ENCODE measurements at places on chromosomes 3 and 15.

DNA sequence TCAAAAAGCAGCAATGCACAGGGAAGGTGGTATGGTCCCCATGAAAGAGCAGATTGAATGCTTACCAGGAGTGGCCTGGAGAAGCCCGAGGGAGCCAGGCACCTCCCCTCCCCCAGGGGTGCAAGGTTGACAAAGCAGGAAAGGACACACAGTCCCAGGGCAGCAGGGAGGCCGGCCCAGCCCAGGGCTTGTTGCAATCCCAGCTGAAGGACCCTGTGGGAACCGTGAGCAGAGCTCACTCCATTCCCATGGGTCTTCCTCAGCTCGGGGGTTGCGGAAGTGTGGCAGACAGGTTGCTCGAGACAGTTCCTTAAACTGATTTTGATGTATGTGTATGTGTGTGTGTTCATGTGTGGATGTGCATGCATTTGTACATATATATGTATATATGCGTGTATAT, 15.8 kb downstream of the UROC1 start:
- DNase-seq, result no peak

GRCh38 chr3:14625443-14625842, 26.1 kb upstream of the CCDC174 start:
- DNase-seq, result no peak

GRCh38 chr3:131988209-131988608, 46.6 kb downstream of the CPNE4 start:
- DNase-seq, result no peak

DNA sequence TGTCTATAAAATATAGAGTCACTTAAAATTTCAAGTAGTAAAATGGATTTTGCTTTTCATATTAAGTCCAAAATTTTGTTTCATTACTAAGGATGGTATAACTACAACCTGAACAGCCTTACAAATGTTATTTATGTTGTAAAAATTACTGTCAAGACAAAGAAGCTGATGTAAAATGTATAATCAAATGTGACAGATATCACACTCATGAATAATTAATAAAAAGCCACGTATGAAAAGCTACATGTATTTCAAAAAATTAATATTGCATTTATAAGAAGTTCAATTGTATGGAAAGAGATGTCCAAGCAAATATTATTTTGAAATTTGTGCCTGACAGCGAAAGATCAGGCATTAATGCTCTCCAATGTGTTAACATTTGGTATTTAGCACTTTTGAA, 48.9 kb downstream of the KBTBD8 start:
- no peak for DNase-seq

DNA sequence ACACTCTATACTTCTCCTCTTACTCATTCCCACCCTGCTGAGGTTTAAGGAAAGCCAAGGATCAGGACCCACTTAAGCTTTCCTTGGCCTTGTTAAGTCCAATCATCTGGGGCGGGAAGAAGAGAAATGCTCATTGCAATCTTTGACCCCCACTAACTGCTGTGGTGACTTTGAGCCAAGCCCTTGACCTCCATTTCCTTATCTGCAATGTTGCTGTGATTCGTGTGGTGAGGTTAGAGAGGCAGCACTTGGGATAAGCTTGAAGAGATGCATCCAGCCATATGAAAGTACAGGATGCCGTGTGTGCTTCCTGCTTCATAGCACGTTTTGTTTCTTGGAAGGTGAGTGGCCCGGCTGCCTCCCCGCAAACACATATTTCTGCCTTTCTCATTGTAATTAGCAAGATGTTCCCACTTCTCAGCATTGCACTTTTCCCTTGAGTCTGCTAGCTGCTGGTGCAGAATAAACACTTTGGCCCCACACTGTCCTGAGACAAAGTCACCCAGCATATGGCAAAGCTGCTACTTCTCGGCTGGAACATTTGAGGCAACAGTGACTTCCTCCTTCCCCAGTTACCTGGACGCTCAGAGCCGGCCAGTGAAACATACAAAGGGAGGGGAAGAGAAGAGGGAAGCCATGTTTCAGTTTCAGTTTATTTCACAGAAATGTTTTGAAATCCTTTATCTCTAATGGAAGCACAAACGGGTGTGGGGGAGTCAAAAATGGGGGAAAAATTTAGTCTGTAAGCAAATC, 10.5 kb upstream of the NUDT16 start:
- no peak for DNase-seq

DNA sequence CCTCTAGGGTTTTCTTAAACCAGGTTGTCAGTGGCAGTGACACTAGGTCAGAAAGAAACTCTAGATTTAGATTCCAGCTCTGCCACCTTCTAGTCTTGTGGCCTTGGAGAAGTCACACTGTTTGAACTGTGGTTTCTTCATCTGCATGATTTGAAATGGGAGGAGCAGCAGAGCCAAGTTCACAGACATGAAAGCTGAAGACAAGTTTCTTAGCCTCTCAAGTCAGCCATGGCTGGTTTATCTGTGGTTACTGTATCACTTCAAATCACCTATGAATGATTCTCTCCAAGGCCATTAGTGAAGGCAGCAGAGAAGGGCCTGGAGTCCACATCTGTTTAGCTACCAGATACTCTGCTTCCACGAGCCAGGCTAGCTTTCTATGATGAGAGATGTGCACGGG, 15.6 kb downstream of the CLEC3B start:
- DNase-seq, result peak; percentile 25

DNA sequence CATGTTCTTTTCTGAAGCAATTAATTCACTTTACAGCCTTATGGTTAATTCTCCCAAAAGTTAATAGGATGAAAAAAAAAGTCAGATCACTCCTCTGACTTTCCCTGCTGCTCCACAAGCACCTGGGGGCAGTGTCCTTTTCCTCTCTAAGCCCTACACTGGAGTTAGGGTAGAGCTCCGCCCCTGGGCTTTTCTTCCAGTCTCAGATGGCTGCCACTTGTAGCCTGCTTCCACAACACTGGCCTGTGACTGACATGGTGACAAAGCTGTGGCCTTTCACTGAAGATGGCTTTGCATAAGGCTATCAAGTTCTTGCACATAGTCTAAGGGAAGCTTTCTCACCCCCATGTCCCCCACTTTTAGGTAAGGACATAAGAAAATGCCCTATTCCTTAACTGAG, 1.3 kb upstream of the MON1A start:
- DNase-seq, result no peak

DNA sequence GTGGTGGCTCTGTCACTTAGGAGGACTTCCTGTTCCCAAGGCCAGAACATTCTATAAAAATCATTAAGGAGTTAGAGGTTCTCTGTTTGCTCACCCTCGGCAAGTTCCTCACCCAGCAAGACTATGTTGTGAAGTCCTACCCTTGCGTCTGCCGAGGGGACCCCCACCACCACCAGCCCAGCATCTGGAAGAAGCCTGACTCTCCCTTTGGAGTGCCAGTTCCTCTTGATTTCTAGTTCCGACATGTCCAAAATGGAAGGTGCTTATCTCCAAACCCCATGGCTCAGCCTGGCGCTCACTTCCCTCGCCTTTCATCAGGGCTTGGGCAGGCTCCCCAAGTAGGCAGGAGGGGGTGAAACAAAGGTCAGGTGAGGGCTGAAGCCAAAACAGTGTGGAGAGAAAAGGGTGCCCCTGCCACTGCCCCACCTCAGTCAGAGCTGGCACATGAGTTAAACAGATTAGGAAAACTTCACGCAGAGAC, 41.0 kb downstream of the BHLHE40 start:
- no peak for DNase-seq

GRCh38 chr3:189766416-189766815, 135.2 kb downstream of the TP63 start:
- DNase-seq, result no peak

GRCh38 chr3:40313975-40314860, 4.7 kb downstream of the EIF1B start:
- DNase-seq, result no peak

DNA sequence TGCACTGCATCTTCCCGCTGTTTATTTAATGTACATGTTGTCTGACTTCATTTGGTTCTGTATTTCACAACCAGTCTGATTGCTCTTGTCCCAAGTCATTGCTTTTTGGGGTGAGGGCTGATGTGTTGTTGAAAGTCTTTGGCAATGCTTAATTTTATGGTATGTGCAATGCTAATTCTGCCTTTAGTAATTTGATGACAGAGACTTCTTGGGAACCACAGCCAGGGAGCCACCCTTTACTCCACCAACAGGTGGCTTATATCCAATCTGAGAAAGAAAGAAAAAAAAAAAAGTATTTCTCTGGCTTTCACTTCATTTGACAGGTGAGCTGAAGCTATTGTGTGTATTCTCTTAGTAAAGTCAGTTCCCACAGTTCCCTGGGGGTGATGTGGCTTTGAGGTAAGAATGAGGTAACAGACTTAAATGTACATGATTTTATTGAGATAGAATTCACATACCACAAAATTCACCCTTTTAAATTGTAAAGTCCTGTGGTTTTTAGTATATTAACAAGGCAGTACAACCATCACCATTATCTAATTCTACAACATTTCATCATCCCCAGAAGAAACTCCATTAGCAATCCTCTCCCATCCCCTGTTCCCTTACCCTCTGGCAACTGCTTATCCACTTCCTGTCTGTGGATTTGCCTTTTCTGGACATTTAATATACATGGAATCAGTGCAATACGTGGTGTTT, 97.3 kb downstream of the SLCO3A1 start:
- DNase-seq, result no peak

DNA sequence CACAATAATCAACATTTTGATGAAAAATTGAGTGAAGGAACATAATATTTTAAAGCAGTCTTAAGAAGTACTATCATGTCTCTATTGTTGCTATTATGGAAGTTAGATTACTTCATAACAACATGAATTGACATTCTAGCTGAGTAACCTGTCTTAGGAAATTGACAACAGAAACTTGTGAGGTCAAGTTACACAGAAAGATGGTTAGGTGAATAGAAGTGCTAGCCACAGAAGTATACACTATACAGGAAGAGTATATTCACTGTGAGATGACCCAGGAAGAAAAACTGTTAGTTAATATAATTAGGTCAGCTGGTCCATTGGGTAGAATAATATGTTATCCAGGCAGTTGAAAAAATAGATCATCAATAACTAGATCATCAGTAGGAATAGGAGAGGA, 31.2 kb downstream of the MLF1 start:
- DNase-seq, result no peak

DNA sequence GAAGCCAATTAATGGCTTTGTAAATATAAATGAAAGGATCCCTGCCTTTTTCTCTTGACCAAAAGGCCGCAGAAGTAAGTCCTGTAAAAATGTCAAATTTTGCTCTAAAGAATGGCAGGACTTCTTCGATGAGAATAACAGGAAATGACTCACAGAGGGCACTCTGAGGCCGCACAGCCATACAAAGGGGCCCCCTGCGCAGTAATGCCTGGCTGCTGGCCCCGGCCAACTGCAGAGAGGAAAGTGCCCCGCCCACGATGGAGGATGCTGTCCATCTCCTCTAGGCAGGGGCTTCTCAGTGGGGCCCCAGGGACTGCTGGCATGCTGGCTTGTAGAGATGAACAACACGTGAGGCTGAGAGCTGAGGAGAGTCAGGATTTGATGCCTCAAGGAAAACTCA, 18.1 kb upstream of the SCN10A start:
- DNase-seq, result no peak

DNA sequence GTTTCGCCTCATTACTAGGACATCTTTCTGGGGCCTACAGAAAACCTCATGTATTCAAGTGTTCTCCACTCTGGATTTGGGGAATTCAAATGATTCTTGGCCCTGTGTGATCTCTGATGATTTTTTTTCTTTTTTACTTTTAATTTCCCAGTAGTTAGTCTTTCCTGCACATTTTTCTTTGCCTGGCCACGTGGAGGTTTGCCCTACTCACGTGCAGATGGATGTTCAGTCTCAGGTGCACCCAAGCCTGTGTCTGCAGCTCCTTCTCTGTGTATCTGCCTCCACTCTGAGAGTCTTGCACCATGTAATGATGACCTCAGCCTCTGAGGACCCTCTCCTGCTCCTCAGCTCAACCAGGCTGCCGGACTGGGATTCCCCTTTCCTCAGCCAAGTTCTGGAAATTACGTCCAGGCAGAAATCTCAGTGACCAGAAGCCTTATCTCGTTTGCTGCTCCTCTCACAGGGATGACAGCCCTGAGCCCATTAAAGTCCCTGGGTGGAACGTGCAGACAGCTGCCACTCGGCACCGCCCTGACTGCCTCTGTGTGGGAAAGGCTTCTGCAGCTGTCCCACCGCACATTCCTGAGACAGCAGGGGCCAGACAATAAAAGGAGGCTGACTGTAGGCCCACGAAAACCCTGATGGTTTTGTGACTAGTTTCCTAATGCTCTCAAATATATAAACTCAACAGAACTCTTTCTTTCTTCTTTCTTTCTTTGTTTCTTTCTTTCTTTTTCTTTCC, 31.4 kb upstream of the GABRB3 start:
- DNase-seq, result no peak

DNA sequence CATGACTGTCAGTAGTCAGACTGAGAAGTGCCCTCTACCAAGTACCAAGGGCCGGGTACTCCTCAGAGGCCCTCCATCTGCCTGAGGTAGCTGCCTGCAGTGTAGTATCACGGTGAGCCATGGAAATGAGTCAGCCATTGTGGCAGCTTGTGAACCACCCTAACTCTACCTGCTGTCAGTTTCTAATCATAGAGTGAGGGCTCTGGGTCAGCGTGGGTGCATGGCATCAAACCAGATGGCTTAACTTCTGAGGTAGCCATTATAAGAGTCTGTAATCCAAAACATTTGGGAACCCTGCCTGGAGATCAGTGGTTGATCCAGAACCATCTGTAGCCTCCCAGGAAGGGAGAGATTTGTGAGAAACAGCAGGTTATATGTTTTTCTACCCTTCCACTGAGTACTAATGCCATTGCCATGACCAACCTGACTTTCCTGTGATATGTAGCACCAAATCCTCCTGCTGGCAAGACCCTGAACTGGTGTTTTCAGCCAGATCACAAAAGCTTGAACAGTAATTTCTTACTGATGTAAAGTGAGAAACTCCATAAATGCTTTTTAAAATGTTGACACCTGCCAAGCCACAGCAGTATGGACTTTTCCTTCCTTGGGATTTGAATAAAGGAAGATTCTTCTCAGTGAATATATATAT, 38.9 kb downstream of the ABHD2 start:
- DNase-seq, result no peak

- DNase-seq, result no peak
Measured at GRCh38 chr15:87645723-87646122, 610.8 kb downstream of the NTRK3 start.

DNA sequence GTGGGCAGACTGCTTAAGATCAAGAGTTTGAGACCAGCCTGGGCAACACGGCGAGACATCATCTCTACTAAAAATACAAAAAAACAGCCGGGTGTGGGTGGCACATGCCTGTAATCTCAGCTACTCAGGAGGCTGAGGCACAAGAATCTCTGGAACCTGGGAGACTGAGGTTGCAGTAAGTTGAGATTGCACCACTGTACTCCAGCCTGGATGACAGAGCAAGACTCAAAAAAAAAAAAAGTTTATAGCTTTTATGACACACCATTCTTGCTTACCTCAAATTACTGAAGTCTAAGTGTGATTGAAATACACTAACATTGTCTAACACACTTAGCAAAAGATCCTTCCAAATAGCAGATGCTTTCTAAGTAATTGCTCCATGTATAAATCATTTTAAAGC, 207.6 kb downstream of the STAG1 start:
- DNase-seq, result no peak

DNA sequence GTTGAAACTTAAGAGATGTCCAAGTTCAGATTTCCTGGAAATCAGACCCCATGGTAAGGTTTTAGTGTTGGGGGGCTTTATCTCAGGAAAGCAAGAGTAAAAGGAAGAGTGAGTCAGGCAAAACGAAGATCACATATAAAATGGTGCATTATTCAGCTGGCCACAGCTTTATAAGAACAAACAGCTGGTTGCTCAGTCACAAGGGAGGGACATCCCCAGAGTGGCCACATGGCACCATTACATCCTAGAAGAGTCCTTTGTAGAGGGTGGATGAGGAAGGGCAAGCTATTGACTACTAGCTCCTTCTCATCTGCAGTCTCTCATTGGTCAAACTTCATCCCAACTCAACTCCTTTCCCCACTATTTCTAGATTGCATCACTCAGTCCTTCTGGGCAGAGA, 68.3 kb upstream of the COL8A1 start:
- no peak for DNase-seq

All from GM19239 (cell line).